Activated gamma-delta T cell (primary cell): ENCODE measurements at places on chromosomes 13 and 19.

GRCh38 chr19:38932425-38933179 lies 1.9 kb downstream of the MRPS12 start:
- DNase-seq: no peak

DNA sequence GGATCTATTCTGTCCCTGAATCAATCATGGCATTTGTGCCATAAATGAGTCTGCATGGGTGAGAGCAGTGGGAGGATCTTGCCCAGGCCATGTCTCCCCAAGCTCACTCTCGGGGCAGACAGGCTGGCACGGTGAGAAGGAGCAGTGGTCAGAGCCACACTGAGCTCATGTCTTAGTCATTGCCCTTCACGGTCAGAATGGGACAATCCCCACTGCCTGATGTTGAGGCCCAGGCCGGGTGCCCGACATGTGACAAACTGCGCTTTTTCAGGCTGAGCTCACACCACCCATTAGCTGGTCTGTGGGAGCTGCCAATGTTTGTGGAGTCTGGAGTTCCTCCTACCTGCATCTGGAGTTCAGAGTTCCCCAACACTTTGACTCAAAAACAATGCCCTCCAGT lies 481.9 kb downstream of the COG6 start:
- no peak for DNase-seq

DNA sequence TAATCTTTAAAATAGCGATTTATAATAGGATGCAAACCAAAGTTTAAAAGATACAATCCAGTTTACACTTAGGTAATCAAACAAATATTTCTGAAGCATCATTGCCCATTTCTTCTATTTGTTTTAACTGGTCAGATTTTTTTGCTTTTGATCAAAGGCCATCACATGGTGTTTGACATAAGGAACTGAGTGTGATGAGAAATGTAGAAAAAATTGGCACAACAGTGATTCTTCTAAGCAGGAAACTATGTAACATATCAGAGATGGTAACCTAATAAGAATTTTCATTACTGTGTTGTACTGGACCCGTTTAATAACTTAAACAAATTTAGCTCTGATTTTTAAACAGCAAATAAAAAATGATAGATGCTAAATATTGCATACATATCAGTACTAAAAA lies 644.7 kb upstream of the KLF12 start:
- DNase-seq: no peak

- no peak for DNase-seq
These were observed 322.8 kb downstream of the UQCRFS1 start for GRCh38 chr19:28889941-28890670.

DNA sequence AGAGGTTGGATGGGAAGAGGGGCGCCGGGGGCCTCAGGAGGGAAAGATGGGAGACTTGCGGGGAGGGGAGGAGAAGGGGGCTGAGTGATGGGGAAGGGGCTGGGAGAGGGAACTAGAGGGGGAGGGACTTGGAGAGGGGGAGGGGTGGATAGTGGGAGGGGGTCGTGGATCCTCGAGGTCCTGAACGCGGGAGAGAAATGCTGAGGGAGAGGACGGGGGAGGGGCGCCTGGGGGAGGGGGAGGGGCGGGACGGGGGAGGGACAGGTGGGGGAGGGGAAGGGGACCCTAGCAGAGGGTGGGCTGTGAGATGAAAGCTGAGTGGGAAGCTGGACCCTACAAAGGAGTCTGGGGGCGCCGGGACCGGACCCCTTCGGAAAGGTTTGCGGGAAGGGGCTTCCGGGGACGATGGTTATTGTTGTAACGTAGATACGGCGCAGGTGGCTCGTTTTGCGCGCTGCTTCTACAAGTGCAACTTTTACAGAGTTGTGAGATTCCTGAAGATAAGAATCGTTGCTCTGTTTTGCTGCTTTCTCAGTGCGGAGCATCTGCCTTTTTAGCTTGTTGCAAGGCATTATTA lies 418 bp downstream of the ZNF444 start:
- no peak for DNase-seq

DNA sequence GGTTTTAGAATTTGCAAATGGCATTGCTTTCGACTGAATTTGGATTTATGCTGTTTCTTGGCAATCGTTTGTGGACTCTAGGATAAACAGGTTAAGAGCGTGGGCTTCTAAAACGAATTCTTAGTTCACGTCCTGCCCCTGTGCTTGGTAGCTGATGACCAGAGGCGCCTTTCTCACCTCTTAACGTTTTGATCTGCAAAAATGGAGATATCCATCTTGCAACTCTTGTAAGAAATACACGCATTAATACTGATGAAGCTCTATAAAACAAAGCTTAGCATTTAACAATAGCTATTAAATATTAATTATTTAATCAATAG lies 580 bp upstream of the KATNAL1 start:
- DNase-seq: no peak
